GM04504 (cell line): ENCODE measurements at places on chromosomes 6 and 20.

DNA sequence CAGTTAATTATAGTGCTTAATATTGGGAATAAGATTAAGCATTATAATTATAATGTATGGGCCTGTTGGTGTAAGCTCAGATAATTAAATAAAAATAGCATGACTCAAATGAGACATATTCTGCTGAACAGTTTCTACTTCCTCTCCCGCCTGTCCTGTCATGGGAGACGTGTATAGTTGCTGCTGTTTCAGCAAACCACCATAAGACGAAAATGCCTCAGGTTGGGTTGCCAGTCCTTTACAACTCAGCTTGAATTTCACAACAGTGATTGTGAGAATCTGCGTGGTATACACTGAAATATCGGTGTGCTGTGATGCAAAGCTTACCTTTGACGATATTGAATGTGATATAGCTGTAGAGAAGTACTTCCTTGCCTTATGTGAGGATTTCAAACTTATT lies 99.5 kb downstream of the POPDC3 start:
- DNase-seq, result no peak

DNA sequence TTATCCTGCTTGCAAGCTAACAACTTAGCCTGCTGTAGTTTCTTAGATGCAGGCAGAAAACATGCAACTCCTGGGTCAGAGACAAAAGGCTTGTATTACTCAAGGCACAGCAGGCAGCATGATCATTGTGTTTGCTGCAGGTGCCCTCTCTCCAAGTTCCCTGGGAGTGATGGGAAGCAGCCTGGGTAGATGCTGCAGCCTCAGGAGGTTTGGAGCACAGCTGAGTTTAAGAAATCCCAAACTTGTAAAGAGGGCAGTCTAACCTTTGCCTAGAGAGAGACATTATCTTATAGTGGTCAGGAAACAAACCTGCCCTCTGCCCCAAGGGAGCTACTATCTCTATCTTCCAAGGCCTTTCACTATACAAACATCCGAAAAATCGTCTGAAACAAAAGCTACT lies 61.1 kb downstream of the PFDN4 start:
- no peak for DNase-seq

- DNase-seq, result no peak
These were observed at the start of gene RIMS4 for GRCh38 chr20:44810391-44811149. TSS of gene RIMS4 (minus strand) at chr20:44810546. CDS start at chr20:44810271, 275 bp downstream.

DNA sequence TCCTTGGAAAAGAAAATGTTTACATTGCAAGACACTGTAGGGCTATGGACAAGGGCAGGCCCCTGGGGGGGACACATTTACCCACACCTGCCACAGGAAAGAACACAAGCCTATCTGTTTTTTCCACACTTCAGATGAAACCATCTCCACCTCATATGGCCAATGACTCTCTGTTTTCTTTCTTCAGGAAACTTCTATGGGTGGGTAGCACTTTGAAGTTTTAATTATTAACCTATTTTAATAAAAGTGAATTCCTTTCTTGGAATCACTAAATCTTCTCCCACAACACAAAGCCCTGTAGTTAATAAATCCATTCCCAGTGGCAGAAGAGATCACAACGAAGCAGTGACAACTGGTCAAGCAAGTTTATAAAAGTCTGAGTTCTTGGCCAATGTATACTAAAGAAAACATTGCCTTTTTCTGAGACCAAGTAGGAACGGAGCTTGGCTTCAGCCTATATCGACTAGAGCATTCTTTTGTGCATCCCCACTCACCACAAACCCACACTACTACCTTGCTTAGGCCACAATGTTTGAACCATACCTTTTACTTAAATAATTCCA lies 125.1 kb upstream of the CARMIL1 start:
- DNase-seq, result no peak

DNA sequence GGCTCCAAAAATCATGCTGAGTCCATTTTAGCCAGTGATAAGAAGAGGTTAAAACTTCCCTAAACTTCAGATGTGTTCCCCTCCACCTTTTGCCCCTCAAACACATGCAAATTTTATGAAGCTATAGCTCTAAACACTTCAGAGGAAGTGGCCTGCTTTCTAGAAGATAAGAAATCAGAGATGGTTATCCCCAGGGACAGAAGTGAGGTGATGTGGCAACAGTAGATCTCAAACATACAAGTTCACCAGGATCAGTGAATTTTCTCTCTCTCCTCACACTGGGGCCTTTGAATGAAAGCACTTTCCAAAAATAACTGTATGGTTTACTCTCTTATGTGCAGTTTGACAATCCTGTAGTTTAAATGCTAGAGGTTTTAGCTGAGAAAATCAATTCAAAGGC lies 332.0 kb downstream of the BTBD9 start:
- no peak for DNase-seq
